ENCODE measurements at places on chromosomes 7 and 10.

DNA sequence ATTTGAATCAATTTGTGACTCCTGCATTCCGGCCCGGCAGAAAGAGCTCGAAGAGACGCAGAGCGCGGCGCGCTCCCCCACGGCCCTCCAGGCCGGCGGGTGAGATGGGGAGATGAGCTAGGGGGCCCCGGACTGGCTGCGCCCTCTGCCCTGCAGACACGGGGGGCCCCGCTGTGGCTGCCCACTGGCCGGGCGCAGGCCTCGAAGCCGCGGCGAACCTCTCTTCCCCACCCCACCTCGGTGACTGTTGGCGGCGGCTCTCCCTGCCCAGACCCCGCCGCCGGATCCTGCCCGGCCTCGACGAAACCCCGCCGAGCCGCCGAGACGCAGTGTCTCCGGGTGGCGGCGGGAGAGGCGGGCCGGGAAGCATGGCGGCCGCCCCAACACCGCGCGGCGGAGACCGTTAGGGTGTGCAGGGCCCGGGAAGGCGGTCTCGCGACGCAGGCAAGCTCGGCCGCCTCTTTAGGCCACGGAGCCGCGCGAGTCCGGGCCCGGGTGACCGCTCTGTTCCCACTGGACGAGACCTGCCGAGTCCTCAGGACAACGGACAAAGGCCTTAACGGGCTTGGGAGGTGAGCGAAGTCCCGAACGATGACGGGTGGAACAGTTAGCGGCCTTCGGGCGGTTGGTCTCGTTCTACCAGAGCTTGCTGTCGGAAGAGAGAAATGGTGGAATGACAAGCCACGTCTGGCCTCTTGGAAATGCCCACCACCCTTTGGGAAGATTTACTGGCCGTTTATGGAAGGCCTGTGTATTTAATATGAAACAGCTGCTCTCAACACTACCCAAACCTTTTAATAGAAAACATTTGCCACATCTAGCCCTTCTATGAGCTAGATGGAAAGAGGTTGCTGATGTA is 24.3 kb downstream of the NUP42 start:
- DNase-seq, result no peak

GRCh38 chr10:64733980-64734379 is 1212.8 kb downstream of the REEP3 start:
- DNase-seq, result no peak

GRCh38 chr7:25940086-25940906 is 211.7 kb upstream of the NFE2L3 start:
- no peak for DNase-seq

DNA sequence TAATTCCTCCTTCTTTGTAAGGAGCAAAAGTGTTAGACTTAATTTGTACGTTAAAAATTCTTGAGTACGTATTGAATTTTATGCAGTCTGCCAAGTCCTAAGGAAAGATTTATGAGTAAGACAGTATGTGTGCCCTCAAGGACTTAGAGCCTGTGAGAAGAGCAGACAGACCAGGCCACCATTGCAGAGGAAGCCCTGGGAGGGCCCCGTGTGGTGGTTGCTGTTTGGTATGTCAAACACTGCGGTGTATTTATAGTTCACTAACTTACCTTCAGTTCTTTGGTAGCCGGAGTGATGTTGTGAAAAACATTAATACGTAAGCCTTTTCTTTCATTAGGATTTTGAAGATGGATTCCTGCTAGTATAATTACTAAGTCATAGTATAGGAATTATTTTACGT is 82.9 kb downstream of the GALNT11 start:
- no peak for DNase-seq

DNA sequence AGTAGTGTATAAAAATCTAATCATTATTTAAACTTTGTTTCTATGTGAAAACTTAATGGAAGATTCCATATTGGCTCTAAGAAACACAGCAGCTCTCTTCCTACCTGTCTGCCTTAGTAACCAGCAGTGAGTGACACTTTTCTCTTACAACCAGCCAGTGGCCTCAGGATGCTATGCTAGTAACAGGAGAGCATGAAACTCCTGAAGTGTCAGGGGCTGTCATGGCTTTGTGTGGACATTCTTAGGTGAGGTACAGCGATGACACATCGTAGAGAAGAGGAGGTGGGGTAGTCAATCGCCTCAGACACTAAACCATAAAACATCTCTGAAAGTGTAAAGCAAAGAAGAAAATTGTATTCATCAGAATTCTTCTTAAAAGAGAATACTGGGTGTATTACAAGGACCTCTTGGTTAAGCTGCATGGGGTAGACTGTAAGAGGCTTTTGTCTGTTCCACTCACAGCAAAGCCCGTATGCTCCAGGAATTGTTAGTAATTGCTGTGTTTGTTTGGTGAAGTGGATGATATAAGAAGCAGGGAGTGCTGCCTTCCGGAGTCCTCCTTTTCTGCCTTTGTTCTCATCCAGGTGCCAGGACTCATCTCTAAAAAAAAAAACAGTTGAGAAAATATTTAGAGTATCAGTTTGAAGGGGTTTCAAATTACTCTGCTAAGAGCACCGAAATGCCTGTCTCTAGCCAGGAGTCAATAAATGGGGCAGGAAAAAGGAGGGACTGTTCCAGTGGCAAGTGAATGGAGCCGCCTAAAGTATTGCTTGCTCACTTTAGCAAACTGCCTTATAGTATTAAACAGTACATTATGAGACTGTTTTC is 518.8 kb downstream of the CNTNAP2 start:
- DNase-seq, result no peak

DNA sequence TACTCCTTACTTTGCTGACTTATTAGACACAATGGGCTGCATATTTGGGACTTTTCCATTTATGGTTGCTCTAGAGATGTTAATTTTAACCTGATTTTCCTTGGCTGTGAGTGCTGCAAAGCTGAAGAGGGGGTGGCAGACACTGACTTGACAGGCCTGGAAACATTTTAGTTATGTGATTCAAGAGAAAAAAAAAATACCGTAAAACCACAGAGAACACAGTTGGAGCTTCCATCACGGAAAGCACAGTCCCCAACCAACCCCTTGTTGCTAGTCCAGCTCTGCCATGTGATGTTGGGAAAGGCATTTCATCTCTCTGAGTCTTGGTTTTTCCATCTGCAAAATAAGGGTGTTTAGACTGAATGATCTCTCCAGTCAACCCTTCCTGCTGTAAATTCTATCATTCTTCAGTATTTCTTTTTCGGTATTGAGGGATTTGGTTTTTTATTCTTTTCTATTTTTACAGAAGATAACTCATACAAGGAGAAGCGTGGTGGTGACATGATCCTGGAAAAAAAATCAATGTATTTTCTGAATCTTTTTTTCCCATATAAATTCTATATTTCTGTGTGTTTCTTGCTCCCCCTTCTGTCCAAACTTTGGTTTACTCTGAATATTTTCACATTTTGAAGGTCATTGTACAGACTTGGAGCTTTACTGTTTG is 246.1 kb downstream of the REEP3 start:
- no peak for DNase-seq

- DNase-seq, result no peak
These were observed 60.4 kb downstream of the SCRN1 start for GRCh38 chr7:29929018-29929807.

DNA sequence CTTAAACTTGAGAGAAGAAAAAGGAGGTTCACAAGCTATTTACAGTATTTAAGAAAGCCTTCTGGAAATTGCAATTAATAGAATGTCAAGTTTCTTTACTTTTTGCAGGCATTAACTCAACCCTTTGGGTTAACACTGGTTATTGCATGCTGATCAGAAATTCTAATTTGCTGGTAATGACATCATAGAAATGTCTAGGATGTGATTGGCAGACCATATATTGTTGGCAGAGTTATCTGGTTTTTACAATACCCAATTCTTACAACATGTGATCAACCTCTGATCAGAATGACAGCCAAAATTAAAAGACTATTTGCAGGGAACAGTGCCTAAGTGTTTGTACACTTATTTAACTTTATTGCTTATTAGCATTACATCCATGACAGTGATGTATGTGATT is 1.6 kb upstream of the CASD1 start:
- DNase-seq, result no peak

DNA sequence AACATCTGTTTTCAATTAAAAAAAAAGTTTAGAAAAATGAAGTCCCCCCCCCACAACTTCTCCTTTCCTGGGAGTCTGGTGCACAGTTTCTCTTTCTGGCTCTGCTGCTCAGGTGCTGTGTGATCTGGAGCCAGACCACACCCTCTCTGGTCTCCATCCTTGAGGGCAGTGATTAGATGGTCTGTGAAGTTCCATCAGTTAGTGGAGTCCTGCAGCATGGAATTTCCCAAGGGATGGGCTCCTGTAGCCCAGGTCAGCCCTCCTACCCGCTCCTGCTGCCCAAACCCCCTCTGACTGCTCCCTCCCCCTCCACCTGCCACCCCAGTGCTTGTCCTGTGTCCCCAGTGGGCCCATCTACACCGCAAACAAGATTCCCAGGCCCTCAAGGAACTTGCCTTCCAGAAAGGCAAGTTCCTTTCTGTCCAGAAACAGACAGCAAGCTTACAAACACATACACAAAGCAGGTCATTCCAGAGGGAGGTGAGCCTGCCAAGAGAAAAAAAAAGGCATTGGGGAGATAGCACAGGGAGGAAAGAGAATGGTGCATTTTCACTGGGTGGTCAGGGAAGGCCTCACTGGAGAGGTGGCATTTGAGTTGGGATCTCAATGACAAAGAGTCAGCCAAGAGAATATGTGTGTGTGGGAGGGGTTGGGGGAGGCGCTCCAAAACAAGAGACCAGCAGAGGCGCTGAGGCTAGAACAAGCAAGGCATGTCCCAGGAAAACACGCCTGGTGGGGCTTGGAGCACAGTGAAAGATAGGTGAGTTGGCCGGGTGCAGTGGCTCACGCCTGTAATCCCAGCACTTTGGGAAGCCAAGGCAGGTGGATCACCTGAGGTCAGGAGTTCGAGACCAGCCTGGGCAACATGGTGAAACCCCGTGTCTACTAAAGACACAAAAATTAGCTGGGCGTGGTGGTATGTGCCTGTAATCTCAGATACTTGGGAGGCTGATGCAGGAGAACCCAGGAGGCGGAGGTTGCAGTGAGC is 49.5 kb upstream of the SLC29A3 start:
- DNase-seq, result no peak

GRCh38 chr7:12320241-12320986 is 83.3 kb downstream of the VWDE start:
- no peak for DNase-seq

DNA sequence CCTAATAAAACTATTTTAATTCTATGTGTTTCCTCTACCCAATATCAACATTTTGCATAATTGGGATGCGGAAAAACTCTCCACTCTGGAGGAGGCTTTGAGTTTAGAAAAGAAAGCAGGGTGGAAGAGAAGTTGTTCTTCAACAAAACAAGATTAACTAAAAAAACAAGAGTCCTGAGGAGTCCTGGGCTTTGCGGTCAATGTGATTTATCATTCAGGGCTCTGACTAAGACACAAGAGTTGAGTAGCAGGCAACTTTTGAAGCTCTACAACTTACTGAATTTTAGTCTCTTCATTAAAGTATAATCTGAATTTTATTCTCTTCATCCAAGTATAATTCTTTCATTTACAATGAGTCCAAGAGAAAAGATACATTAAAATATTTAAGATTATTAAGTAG is 18.3 kb upstream of the TMEM26 start:
- DNase-seq, result no peak

DNA sequence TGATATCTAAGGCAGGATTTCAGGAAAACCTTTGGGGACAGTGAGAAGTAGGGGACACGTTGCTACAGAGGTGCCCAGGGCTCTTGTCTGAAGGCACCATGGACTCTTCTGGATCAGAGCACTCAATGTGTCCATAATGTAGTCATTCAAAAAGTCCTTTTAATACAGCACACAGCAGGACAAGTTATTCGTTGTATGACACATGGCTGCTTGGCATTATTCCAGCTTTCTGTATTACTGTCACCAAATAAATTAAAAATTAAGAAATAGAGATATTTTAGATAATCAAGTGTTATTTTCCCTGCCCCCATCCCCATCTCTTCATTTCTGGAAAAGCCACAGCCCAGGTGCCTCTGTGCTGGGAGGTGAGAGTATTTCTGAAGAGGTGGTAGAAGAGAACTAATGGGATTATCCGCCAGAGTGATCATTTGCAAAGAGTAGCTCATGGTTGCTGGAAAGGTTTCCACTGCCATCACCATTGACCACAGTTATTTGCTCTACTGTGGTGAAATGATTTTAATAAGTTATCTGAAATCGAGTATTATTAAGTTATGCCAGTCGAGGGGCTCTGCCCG is 83.0 kb downstream of the CXCL12 start:
- no peak for DNase-seq

DNA sequence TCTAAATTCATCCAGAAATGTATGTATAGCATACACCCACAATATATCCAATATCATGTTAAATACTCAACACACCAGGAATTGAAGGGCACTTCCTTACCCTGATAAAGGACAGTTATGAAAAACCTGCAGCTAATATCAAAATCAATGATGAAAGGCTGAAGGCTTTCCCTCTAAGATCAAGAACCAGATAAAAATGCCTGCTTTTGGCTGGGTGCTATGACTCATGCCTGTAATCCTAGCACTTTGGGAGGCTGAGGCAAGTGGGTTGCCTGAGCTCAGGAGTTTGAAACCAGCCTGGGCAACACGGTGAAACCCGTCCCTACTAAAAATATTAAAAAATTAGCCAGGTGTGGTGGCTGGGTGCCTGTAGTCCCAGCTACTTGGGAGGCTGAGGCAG is 21.6 kb upstream of the UPP1 start:
- no peak for DNase-seq

All from hypothalamus (tissue), 51 donors.